ENCODE measurements at places on chromosomes 4 and X.
A peak's percentile ranks its signal among the peaks of the same experiment; 100 is the strongest.

DNA sequence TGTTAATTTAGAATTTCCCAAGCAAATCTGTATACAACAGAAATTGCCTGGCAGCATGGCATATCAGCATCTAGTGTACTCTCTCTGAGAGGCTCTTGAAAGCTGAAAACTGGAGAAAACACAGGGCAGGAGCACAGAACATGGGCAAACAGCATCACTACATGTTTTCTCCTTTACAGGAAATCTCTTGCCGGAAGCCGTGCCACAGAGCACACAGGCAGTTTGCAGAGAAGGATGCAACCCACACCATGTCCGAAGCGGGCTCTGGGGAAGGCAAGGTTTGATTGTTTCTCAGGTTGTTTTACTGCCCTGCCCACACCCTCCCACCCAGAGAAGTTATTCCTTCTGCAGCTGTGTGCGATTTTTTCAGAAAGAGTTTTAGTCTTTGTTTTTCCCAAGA, 41.1 kb upstream of the FAM9C start:
- DNase-seq, result no peak

DNA sequence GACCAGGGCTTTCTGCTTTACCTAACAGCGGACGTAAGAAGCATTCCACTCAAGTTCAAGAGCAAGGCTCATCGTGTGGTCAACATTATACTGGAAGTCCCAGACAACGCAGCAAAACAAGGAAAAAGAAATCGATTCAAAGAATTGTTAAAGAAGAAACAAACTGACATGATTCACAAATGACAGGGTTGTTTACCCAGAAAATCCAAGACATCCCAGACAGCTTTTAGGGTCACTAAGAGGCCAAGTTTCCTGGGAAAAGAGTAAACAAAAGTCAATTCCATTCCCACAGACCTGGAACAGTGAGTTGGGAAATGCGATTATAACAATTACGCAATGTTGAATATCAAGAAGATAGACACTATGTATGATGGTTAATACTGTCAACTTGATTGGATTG, 21.5 kb upstream of the HTRA3 start:
- no peak for DNase-seq

- DNase-seq, result no peak
Observed at GRCh38 chr4:165953181-165953580, 80.1 kb downstream of the TLL1 start.

DNA sequence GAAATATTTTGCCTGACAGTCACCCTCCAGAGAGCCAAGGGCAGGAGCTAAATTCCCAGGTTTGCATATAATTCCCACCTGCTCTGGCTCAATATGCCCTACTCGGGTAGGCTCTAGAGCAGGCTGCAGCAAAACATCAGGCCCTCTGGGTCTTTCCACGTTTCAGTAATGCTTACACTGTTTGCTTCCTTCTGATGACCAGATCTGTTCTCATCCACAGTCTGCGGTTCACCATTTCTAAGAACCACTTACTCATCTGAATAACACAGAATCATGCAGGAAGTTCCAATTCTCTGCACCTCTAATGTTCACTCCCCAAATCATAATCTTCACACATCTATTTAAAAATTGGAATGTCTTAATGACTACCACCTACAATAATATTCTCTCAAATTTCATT, 141.4 kb downstream of the PPP3CA start:
- DNase-seq, result no peak

DNA sequence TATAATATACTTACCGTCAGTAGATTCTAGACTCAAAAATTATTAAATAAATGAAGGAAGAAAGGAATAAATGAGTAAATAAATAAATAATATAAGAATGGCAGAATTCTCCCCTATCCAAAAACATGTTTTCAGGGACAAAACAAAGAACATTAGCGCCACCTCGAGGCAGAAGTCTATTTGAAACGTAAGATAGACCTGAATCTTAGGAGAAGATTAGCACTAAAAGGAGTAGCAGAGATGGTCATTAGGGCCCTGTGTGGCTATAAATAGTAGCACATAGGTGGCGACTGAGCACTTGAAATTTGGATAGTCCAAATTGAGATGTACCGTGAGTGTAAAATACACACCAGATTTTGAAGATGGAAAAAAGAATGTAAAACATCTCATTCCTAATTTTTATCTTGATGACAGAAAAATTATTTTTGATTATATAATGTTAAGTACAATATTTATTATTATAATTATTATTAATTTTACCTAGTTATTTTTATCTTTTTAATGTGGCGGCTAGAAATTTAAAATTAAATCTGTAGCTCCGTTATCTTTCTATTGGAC, 24.3 kb upstream of the SRD5A3 start:
- DNase-seq, result peak; percentile 44

DNA sequence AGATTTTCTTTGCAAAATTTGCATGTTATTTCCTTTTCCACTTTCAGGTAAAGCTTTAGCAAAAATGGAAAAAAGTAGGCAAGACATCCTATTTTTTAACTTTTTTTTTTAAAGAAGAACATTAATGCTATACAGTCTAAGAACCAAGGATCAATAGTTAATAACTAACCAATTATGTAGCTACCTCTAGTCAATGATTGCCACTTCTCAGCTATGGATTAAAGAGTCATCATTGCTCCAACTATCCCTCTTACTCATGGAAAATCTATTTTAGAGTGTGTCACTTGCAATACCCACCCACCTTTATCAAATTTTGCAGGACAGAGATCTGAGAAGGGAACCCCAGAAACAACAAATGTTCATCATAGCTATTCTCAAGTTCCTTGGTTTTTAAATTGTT, 223.1 kb downstream of the ANK2 start:
- DNase-seq, result no peak

All from NCI-H187 (cell line).